ENCODE measurements at places on chromosomes 4 and X.

DNA sequence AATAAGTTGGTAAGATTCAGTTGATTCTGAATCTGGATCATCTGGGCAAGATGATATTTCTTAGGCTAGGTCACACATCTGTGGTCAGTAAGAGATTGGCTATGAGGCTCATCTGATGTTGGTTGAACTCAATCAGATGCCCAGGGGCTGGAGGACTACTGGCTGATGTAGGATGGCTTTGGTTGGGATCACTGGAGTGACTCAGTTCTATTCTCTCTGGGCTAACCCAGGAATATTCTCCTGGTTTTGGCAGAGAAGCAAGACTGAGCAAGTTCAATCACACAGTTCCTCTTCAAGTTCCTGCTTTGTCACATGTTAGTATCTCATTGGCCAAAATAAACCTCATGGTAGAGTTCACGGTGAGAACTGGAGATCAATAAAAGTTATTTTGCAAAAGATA lies 902.3 kb upstream of the SLIT2 start:
- no peaks in the 10 kb centered on the region for H3K36me3 ChIP-seq
- DNase-seq = no peak
- no peak overlapping the region for H3K27ac ChIP-seq
- no peaks in the 10 kb centered on the region for H3K27me3 ChIP-seq

DNA sequence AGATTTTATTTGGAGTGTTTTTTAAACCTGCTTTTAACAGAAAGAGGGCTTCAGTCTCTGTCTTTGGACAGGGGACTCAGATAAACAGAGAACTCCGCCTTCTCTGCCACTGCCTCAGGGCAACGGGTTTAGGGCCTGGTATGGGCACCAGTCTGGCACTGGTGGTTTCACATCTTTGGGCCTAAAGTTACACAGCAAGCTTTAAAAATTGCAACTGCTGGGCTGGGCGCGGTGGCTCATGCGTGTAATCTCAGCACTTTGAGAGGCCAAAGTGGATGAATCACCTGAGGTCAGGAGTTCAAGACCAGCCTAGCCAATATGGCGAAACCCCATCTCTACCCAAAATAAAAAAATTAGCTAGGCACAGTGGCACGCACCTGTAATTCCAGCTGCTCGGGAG lies 10.3 kb upstream of the NAT8L start:
- H3K27me3 ChIP-seq = no peaks in the 10 kb centered on the region
- H3K4me1 ChIP-seq = no peaks in the 10 kb centered on the region

DNA sequence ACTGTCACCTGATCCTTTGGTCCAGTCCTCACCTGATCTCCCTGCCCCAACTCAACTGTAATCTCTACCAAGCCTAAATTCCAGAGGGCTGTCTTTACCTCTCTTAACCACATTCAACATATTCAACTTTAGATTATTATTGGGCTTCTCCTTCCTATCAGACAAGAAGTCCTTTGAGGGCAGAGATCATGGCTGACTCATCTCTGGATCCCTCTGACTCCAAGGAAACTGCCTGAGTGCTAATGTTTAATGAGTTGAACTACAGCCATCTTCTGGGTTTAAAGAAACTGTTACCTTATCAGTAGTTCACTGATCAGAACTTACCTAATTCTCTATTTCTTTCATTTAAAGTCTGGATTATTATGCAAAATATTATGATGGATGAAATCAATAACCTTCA lies 135.7 kb downstream of the GPC3 start:
- H3K27me3 ChIP-seq = no peaks in the 10 kb centered on the region
- no peak overlapping the region for H3K27ac ChIP-seq
- H3K4me3 ChIP-seq = no peak overlapping the region
- DNase-seq = peak; percentile 3
- H3K4me1 ChIP-seq = no peaks in the 10 kb centered on the region
- no peaks in the 10 kb centered on the region for H3K36me3 ChIP-seq

DNA sequence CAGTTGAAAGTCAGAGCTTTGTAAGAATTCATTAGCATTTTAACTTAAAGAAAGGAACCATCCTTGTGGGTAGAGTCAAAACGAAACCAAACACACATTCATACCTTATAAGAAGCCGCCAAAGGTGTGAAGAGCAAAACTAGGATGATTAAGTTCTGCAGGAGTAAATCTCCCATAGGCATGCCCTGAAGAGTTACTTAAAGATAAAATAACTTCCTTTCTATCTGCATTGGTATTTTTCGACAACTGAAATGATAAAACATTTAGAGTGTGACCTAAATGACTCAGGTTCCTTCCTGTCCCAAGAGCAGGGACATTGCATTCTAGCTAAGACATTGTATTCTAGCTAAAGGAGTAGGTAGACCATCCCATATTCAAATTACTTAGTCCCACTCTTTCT lies 75.3 kb downstream of the BCOR start:
- H3K36me3 ChIP-seq = no peaks in the 10 kb centered on the region
- H3K27ac ChIP-seq = no peak overlapping the region

GRCh38 chr4:172826346-172826745 lies 342.3 kb upstream of the GALNT7 start:
- no peak overlapping the region for H3K27ac ChIP-seq
- H3K36me3 ChIP-seq = no peaks in the 10 kb centered on the region
- DNase-seq = no peak
- no peaks in the 10 kb centered on the region for H3K4me1 ChIP-seq

Data from mesendoderm (in vitro differentiated cells).